ENCODE measurements at places on chromosomes 1 and 21. TPM values are rescaled to one million over a fixed set of nuclear protein-coding genes. Genes with fewer than 3 reads are reported as not detected.
A peak's percentile ranks its signal among the peaks of the same experiment; 100 is the strongest.

DNA sequence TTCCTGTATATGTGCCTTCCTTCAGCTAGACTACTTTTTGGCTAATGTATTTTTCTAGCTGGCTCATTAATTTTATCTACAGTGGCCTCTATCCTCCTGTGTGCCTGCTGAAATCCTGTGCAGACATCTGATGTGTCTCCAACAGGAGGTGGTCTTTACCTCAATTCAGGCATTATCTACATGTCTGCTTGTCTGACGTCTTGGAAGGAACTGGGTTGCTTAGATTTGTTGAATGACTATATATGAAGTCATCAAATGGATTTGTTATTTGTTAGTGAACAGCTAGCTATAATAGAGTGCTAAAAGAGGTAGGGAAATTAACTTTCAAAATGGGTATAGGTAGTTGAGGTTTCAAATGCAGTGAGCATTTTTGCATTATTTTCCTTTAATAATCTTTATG is 6.7 kb downstream of the RPL5 start:
- DNase-seq, result no peak

GRCh38 chr1:91499904-91500755 is 521 bp upstream of the CDC7 start:
- no peak for DNase-seq

GRCh38 chr1:230469271-230469670 is 43.1 kb upstream of the PGBD5 start:
- no peak for DNase-seq

GRCh38 chr1:202161151-202162046 is 997 bp upstream of the PTPN7 start:
- no peak for DNase-seq

RXFP4 gene
- not detected for total RNA-seq

DNA sequence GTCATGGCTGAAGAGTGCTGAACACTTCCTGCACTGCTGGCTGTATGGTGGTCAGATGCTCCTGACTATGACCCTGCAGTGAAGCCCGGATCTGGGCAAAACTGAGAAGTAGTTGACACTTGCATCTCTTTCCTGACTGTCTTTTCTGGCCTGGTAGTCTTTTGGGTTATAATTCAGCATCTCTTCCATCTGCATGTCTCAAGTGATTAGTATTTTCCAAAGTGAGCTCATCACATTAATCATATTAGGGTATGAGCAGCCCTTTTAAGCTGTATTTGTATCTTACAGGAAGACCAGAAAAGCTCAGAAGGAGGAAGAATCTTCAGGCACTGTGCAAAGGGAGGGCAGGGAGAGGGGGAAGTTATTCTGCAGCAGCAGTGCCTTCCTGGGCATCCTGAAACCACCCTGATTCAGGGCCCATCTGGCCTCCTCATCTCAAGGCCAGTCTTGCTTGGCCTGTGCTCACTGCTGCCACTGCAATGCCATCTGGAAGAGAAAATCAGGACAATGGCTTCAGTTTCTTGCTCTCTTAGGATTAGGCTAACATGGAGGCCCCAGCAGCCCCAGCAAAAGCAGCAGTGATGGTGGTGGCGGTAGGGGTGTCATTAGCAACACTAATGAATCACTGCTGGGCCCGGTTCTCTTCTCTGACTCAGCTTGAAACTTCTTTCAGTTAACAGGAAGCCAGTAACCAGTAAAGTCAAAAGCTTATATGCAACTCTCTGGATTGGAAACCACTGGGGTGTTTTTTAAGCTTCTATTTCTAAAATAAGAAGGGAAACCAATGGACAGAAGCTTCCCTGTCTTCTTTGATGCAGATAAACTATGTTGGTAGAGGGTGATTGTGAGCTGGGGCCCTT is 63.3 kb upstream of the WDR26 start:
- DNase-seq, result peak; percentile 88

PTGFRN gene
- not detected for total RNA-seq

GRCh38 chr1:208496467-208497371 is 252.5 kb upstream of the PLXNA2 start:
- no peak for DNase-seq

ATP1A1 gene
- 244 TPM for total RNA-seq

Measured in HFFc6 (cell line).